ENCODE measurements at places on chromosomes 1 and 21.

GRCh38 chr1:182281541-182281940 lies 110.0 kb downstream of the GLUL start:
- DNase-seq = no peak

DNA sequence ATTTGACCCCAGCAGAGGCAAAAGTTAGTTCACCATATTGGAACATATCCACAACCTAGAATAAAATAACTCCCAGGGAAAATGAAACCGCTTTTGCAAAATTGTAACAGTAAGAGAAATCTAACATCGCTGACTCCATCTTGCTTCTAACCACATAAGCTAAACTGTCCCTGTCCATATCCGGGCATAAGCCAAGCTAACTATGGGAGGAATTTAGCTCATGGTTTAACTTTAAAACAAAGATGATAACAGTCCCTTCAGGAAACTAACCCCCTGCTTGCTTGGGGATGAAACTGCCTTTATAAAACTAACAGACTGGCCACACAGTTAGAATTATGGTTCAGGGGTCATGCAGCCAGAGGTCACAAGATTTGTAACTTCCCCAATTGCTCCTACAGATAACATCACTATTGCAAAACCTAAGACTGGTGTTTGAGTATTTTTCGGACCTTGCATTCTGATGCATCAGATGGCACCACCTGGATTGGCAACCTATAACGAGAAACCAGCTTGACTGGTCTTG lies 46.3 kb downstream of the TESK2 start:
- DNase-seq = no peak

DNA sequence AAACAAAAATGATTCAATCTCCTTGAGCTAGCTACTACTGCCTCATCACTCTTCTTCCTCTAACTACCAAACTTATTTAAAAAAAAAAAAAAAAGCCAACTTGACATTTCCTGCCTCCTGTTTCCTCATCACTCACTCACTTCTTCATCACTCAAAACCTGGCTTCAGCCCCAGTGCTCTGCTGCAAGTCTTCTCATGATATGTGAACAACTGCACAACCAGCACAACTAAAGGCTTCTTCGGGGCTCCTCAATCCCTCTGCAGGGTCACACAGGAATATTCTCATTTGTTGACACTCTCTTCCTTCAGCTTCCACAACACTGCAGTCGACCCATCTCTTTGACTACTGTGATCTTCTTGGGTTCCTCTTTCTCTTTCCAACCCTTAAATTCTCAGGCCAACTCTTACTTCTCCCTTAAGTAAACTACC lies 7.6 kb downstream of the MTF1 start:
- no peak for DNase-seq

- DNase-seq = no peak
These were observed 50.7 kb downstream of the PGM1 start for GRCh38 chr1:63643926-63644325.

DNA sequence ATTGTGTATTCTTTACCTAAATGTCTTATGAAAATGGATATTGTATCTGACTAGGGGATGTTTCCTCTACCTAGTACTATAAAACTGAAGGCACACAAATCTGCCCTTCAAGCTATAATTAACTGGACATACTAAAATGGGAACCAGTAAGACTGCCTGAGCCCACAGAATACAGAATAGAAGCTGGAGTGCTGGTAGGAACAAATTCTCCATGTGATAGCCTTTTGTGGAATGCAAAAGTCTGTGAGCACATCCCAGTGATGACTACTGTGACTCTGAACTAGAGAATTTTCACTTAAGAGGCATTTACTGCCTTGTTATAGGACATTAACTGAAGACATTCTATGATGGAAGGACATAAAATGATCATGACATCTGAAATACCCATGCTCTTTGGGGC lies 30.3 kb downstream of the KIFAP3 start:
- DNase-seq = no peak

- DNase-seq = no peak
These were observed 579.8 kb upstream of the PKN2 start for GRCh38 chr1:88104236-88104635.

DNA sequence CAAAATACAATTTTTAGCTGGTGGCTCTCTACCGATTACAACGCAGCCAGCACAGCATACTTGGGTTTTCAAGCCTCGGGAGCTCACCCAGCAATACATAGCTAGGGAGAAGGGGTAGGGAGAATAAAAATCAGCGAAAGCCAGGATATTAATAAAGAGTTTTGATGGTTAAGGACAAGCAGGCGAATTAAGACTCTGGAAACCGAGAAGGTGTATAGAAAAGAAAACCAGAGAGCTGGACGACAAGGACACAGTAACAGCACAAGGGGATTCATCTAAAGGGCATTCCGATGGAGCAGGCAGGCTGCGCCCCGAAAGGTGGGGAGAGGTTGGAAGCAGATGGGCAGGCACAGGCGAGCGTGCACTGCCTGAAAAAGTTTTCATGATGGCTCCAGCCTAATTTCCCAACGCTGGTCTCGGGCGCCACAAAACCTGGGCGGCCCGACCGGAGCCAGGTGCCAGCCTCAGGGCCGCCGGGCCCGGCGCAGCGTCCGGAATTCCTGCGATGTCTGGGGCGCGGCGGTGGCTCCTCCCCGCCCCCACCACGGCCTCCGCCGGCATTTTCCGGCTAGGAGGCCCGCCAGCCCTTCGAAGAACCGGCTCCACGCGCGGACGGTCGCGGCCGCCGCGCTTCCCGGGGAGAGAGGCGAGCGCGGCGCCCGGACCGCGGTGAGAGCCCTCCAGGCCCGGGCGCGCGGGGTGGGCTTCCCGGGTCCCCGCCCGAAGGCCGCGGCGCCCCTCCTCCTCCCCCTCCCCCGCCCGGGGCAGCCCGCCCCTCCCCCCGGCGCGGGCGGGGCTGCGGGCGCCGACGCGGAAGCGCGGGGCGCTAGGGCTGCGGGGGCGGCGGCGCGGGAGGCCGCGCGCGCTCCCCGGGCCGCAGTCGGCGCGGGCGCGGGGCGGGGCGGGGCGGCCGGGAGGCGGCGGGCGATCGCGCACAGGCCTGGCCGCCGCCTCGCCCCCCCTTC lies 774 bp upstream of the DYRK1A start:
- no peak for DNase-seq

DNA sequence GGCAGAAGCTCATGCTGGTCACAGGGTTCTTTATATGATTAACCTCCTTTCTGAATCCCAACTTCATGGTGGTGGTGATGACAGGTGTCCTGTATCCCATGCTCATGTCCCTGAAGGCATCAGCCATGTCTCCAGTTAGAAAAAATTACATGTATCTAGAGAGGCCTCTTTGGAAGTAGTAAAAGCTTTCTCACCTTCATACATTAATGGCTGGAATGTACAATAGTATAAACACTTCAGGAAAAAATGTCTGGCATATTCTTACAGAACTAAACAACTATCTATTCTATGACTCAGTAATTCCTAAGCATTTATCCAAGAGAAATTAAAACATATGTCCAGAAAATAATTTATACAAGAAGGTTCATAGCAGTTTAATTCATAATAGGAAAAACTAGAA lies 34.0 kb downstream of the ADAM30 start:
- no peak for DNase-seq

- no peak for DNase-seq
These were observed 5.9 kb upstream of the FNDC5 start for GRCh38 chr1:32876341-32877210.

DNA sequence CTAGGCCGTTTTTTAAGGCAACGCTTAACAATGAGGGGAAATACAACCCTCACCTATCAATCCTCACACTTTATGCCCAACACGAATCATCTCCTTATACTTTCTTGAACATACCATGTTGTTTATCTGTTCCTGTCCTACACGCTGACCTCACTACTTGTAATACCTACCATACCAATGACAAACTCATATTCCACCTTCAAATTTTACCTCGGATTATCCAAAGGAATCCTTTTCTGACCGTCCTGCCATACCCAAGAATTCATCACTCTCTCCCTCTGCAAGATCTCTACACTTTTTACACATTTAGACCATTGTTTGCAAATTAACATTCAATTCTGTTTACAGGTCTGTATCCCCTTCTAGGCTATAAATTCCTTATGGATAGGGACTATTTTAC lies 64.4 kb upstream of the GUCA2A start:
- no peak for DNase-seq

DNA sequence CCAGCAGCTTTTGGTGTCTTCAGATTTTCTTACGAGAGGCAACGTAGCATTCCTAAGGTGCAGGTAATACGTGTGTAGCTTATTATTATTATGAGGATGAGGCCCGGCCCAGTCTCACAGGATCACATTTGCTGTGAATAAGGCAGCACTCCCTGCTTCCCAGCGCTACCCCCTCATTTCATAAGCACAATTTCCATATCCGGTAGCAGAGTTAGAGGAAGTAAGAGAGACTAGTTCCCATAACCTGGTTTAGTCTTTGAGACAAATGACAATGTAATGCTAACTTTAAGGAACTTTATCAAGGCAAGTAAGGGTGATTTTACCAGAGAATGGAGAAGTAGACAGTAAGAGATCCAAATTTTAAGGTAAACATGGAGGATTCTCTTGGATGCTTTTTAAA lies 14.6 kb upstream of the LMO4 start:
- no peak for DNase-seq

DNA sequence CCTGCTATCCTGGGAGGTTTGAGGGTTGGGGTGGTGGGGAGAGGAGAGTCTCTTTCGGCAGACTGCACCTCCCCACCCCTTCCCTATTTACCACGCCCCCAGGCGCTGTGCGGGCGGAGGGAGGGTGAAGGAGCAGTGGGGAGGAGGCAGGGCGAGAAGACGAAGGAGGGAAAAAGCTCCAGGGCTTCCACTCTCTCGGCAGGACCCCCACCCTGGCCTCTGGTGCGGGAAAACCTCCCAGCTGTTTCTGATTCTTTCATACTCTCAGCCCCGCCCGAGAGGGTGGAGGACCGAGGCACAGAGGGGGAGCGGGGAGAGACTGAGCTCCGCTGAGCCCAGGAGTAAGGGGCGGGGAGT lies 866 bp upstream of the WNT2B start:
- no peak for DNase-seq

DNA sequence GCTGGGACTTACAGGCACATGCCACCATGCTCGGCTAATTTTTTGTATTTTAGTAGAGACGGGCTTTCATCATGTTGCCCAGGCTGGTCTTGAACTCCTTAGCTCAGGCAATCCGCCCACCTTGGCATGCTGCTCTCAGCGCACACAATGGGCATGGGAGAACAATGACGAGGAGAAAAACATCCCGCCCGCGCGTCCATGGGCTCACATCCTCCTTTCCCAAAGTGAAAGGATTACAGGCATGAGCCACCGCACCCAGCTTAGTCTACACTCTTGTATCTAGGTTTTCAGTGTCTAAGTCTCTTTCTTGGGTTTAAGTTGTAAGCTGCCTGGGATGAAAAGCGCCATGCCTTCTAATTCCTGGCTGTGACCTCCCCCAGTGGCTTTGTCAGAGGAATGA lies 37.9 kb downstream of the CDK18 start:
- no peak for DNase-seq

DNA sequence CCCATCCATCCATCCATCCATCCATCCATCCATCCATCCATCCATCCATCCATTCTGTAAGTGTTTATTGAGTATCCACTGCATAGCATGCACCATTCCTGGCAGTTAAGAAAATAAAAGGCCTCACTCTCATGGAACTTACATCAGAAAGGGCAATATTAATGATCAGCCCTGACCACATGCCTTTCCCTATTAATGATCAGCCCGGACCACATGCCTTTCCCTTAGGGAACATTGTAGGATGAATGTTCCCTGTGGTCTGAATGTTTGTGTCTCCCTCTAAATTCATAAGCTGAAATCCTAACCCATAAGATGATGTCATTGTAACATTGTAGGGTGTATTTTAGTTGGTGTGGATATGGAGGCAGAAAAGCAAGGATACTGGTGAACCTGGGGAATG lies 365.8 kb downstream of the KIF26B start:
- no peak for DNase-seq

GRCh38 chr1:40353082-40353481 lies 20.4 kb upstream of the SMAP2 start:
- no peak for DNase-seq

GRCh38 chr1:19110257-19110927 lies 99.7 kb downstream of the UBR4 start:
- no peak for DNase-seq

GRCh38 chr1:88560621-88561020 lies 123.5 kb upstream of the PKN2 start:
- no peak for DNase-seq

DNA sequence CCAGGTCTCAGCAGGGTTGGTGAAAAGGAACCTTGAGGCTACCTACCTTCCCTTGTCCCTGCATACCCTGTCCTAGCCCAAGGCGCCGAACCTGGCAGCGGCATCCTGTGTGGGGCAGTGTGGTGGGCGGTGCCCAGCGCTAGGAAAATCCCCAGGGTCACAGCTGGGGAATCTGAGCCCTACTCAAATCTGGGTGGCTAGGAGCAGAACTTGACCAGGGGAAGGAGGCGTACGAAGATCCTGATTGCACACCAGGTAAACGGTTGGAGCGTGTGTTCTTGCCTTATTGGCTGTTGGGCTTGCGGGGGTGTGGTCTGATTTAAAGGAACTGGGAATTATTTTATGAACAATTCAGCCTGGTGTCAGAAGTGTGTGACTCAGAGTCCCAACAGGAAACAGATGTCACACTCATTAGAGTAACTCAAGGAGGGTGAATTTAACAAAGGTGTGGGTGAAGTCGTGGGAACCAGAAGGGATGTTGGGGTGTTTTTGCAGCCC lies 118.6 kb downstream of the LRIG2 start:
- DNase-seq = no peak

DNA sequence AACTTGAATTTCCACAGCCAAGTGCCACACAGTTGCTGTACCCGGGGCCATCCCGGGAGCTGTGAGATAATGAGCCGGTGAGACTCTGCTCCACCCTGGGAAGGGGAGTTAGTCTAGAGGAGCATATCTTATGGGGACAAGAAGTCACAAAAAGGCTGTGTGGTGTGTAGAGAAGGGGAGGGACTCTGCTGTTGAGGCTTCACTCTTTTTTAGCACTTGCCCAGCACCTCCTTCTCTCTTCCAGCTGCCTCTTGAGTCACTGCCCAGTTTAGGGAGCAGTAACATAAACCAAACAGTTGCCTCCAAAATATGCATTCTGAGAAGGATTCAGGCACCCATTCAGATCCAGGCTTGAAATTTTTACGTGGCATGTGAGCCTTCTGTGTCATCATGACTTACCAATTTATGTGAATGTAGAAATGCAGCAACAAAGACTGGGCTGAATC lies 744 bp upstream of the WDR26 start:
- DNase-seq = peak; percentile 60

DNA sequence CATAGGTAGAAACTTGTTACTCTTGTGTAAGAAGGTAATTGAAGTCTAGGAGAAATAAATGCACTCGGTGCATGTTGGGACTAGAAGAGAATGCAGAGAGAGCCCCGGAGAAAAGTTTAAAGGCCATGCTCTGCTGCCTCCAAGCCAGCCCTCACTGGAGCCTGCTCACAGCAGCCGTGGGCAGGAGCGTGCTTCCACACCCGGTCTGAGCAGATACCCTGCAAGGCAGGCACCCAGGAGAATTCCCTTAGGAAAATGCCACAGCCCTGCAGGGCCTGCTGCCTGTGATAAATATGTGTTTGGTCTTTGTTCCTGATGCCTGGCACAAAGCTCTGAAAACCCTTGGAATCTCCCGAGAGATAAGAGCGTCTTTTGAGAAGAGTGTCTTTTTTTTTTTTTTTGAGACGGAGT lies 22.8 kb downstream of the C2CD2 start:
- no peak for DNase-seq

All from AG09309 (cell line).